ENCODE measurements at places on chromosomes 3 and 15.

GRCh38 chr15:64779024-64779423 lies 3.6 kb upstream of the RBPMS2 start:
- DNase-seq, result no peak

DNA sequence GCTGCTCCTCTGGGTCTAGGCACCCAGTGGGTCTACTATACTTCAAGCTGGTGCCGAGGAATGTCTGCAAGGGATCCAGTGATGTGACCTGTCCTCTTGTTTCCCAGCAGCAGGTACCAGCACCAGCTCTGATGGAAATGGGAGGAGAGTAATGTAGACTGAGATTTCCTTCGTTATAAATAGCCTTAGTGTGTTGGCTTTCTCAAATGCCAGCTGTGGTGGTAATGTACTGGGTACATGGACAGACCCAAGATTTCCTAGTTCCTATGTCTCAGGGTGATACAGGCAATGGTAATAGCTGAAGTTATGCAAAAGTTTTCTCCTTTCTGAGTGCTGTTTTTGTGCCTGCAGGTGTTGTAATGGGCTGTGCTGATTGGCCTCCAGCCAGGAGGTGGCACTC lies 33.0 kb upstream of the ABI3BP start:
- DNase-seq, result no peak

DNA sequence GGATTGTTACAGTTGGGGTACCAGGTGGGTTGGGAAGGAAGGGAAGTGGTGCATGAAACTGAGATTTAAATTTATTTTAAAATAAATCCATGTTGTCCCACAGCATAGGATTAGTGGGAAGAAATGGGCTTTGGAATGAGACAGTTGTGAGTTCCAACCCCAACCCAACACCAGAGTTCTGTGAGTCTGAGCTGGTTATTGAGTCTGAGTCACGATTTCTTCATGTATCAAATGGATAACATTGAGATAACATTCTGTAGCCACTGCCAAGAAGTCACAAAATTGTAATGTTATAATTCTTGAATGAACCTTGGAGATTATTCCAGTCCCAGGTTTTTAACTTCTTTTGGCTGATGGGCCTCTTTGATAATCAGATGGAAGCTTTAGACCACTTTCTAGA lies 13.7 kb downstream of the IFT122 start:
- no peak for DNase-seq

DNA sequence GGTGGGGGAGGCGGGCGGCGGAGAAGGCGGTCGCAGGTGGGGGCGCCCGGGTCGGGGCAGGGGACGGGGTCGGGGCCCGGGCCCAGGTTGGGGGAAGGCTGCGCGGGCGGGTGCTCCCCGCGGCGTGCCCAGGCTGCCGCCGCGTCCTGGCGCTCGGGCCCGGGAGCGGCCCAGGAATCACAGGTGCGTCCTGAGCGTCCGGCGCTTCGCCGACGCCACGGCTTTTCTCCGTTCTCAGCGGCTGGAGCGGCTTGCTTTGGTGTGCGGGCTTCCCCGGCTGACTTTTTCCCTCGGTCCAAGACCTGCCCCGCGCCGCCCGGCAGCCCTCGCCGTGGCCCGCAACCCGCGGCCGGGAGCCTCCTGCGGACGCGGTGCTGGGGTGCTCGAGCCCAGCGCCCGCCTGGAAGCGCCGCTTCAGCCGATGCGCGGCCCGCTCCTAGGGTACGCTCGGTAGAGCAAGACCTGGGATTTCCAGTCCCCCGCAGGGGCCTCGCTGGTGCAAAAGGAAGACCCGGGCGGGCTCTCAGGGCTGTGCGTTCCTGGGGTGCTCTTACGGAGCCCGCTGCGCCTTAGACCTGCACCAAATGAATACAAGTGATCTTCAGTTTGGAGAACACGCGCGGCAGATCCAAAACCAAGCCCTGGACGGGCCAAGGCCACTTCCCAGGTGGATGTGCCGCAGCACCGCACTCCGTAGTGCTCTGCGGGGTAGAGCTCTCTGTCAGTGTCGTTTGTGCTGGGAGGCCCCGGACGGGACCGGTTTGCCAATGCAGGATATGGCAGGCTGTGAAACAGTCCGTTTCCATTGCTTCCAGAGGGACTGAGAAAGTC lies 639 bp downstream of the NIPA1 start:
- peak; percentile 10 for DNase-seq

DNA sequence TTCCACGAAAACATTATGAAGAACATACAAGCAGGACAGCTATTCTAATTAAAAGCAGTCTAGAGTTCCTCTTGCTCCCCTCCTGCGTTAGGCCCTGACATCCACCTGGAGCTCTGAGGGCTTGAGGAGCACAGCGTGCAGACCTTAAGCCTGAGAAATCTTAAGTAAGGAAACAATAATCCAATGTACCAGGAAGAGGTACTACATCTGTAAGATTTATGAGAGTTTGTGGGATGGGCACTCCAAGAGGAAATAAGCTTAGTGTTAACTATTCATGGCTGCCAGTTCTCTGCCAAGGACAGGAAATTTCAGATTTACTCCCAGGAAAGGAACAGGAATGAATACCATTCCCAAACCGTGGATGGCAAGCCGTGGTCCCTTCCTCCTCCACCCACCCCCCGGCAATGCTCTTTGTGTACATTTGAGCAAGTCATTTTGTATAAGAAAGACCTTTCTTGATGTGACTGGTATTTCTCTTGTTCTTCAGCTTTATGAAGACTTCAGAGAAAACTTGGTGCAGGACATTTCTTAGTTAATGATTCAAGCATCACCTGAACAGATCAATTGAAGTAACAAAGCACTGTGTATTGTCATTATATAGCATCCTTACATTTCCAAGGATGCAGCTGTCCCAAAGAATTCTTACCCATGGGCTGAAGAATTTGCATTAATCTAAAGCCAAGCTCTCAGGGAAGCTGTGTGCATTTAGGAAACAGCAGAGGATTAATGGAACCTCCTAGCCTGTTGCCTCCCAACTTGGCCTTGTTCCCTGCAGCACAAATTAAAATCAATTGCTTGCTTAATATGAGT lies 28.8 kb upstream of the VILL start:
- no peak for DNase-seq

GRCh38 chr15:70098461-70099166 lies 897 bp upstream of the TLE3 start:
- DNase-seq, result no peak

GRCh38 chr15:80992006-80992405 lies 2.4 kb upstream of the MESD start:
- DNase-seq, result no peak

GRCh38 chr3:148642616-148643015 lies 55.1 kb upstream of the AGTR1 start:
- DNase-seq, result no peak

DNA sequence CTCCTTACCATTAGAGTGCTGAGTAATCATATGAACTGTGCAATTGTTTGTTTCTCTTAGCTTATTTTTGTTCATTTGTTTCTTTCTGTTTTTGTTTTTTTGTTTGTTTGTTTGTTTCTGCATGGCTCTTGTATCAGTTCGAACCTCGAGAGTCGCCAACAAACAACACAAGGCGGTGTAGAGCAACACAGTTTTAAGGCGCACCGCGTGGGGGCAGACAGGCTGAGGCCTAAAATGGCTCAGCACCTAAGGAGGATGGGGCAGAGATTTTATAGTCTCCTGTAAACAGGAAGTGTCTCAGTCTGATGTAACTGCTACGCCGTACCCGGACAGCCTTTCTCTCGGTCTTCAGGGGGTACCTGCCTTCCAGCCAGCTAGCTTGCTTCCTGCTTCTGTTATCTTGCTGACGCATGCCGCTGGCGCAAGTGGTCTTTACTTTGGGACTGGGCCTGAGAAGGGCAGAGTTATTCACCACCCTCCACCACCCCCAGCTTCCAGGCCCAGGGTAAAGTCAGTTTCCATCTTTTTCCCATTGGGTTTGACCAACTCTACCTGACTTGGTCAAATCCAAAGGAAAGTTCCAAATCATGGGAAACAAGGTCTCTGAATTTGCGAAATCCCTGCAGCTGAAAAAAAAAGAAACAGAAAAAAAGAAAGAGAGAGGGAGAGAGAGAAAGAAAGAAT lies 25.8 kb upstream of the MFGE8 start:
- DNase-seq, result no peak

- DNase-seq, result no peak
These were observed 43.2 kb upstream of the NEDD4 start for GRCh38 chr15:56036546-56037067.

GRCh38 chr3:45273681-45274515 lies 47.8 kb upstream of the TMEM158 start:
- DNase-seq, result no peak

DNA sequence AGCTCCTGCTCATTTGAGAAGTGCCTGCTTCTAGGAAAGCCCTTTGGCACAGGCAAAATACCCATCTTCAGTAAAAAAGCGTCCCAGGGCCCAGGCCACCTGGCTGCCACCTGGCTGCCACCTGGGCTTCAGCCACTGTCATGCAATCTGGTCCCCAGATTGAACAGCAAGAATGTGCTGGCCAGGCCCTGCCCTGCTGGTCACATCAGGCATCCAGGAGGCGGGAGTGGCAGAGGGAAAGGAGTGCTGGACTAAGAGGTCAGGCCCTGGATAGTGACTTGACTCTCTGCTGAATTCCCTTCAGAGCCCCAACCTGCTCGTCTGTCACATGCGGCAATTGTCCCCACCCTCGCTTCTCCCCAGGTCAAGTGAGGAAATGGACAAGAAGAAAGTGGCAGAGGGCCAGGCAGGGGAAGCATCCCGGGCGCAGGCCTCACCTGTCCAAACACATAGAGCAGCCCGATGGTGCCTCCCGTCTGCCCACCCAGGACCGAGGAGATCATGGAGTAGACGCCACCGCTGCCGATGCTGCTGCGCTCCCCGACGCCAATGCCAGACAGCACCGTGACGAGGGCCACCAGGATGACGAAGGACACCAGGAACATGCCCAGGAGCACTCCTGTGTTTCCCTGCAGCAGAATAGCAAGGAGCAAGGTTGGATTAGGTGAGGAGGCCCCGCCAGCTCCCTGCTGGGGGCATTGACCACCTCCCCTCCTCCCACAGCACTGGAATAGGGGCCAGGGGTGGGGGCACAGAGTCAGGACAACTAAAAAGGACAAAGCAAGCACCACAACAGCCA lies 25.5 kb downstream of the SLC12A8 start:
- no peak for DNase-seq

GRCh38 chr15:48536681-48537091 lies 108.8 kb downstream of the FBN1 start:
- no peak for DNase-seq

DNA sequence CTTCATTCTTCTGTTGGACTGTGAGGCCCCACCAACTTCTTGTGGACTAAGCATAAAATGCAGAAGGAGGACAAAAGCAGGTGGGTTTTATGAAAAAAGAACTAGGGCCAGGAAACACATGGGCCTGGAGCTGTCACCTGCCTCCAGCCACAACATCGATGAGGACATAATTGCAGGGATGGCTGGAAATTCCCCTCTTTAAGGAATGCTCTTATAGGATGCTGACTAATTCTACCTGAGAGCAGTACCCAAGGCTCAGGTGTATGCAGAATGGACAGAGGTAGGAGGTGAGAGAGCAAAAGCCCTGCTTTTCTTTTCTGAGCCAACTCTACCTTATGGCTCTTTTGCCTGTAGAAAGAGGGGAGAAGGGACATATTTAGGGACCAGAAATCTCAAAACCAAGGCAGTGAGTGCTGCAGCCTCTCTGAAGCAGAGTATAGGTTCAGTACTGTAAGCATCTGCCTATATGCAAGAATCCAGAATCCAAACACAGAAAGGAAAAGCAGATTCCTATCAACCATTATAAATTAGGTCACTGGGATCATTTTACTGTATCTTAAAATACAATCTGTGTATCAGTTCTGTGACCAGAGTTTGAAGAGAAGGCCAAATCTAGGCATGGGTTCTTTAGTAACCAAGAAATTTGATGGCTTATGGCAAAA lies 205.3 kb upstream of the WNT5A start:
- no peak for DNase-seq

GRCh38 chr3:120163026-120163425 lies 68.8 kb upstream of the GSK3B start:
- no peak for DNase-seq

DNA sequence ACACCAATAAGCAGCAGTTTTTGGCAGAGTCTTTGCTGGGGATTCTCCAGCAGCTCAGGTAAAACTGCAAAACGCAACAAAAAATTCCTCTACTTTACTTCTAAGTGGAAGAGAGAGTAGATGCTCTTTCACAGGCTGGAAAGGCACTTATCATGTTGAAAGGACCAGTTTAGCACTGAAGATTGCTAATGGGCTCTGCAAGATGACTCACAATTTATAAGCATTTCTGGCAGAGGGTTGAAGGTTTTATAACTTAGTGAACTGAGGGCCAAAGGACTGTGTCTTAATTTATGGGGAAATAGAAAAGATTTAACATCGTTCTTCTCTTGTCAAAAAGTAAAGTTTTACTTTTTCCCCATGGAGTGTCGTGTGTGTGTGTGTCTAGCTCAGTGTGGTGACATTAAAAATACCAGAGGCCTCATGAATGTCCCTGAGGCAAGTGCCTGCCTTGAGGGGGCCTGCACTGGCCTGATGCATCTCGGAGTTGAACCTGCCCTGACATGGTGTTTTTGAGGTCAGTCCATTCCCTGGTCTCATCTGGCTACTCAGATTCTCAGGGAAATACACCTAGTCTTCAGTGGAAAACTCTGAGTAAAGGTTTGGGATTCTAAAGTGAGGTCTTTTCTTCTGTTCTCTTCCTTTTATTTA lies 1092.0 kb downstream of the NAALADL2 start:
- DNase-seq, result no peak

DNA sequence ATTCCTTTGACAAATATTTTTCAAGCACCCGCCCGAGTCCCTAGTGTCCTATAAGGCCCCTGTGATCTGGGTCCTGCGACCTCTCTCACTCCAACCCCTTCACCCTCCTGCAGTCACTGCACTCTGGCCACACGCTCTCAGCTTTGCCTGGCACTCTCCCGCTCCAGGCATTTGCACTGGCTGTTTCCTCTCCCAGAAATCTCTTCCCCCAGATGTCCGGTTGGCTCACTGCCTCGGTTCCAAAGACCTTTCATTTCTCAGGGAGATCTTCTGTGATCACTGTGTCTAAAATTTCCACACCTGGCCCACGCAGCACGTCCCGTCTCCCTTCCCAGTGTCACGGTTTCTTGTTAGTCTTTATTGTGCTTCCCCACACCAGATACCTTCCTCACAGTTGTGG lies 97.4 kb downstream of the WNT7A start:
- no peak for DNase-seq

DNA sequence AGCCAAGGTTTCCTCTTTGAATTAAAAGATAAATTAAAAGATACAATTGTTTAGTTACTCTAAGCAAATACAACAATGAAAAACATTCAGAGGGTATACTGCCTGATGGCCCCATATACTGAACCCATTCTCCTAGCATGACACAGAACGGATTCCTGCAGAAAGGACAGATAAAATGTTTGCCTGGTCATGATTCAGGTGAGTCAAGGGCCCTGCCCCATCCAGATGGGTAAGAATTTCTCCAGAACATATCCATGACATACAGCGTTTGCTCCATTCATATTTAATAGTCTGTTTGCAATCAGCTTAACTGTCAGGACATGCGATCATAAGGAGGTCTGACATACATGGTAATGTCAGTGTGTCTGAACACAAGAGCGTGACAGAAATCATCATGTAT lies 8.6 kb downstream of the TMEM41A start:
- no peak for DNase-seq

DNA sequence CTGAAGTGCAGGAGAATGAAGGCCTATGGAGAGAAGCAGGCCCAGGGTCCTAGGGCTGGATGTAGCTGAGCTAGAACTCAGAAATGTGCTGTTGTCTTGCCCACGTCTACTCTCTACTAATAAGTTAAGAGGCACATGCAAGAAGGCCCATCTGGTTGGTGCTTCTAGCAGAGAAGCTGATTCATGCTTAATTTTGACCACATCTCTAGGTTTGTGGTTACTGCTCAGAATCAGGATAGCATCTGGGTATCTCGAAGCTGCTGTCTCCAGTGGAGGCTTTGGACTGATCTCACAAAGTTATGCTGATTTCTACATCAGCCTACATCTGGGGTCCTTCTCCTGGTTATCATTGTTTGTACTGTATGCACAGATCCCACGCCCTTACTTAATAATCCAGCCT lies 87.3 kb downstream of the CACNA1D start:
- DNase-seq, result no peak

All from activated CD4-positive, alpha-beta T cell treated with anti-CD3 and anti-CD28 coated beads, Interleukin-2, amount 50 U/mL, for 24 hours (primary cell).